Stimulated activated CD8-positive, alpha-beta memory T cell treated with anti-CD3 and anti-CD28 coated beads, Interleukin-4, amount 100 ng/mL, for 24 hours (primary cell): ENCODE measurements at places on chromosomes 3 and 15.

DNA sequence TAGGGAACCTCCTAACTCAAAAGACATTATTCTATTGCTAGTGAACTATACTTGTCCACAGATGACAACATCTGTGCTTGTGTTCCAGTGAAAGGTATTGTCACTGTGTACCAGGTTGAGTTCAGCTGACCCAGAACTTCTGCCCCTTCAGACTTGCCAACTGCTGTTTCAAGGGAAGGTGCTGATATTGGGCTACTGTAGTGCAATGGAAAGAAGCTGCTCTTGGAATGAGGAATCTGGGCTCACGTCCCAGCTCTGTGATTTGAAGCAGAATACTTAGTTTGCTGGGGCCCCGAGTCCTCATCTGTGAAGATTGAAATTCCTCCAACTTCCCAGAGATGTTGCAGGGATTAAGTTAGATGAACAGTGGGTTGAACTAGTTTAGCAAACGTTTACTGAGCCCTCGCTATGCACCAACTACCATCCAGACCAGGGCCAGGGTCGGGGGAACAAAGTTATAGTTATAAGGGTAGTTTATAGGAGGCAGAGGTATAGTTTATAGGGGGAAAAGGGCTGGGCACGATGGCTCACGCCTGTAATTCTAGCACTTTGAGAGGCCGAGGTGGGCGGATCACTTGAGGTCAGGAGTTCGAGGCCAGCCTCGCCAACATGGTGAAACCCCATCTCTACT, 15.9 kb upstream of the UMPS start:
- DNase-seq: no peak

DNA sequence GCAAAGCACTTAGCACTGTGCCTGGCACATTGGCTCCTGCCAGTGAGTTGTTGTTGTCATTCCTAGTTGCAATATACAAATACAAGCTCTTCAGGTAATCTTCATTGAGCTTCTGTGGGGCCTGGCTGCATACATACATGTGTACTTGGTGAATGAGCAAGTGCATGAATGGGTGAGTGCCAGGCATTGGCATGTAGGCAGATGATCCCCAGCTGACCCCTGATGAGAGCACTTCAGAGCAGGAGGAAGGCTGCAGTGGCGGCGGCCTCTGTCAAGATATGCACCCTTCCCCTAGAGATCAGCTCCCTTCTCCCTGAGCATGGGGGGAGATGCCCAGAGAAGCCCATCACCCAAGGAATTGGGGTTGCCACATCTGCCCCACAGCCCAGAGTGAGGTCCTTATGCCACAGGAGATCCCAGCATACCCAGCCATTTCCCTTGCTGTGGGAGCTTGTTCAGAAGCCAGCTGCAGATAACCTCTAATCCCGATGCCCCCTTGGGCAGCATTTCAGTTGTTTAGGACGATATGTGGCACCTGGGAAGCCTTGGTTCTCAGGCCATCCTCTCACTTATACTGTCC, 8.8 kb downstream of the CACNA2D3 start:
- no peak for DNase-seq

GRCh38 chr3:61803983-61804382, 242.6 kb downstream of the PTPRG start:
- no peak for DNase-seq

DNA sequence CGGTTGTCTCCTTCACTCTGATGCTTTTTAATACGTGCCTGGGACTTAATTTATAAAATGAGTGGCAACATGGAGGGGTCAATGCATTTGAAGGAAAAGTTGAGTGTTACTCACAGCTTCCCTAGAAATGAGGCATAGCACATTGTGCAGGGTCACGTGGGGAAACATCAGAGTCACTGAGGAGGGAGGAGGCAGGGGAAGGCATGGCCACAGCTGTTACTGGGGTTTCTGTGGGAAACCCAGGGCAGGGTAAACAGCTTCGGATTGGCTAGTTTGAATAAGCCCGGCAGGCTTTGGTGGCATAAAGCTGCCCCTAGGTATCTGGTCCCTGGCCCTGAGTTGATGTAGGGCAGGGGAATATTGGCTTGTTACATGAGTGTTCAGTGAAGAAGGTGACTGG, 98.9 kb upstream of the ST8SIA2 start:
- no peak for DNase-seq

DNA sequence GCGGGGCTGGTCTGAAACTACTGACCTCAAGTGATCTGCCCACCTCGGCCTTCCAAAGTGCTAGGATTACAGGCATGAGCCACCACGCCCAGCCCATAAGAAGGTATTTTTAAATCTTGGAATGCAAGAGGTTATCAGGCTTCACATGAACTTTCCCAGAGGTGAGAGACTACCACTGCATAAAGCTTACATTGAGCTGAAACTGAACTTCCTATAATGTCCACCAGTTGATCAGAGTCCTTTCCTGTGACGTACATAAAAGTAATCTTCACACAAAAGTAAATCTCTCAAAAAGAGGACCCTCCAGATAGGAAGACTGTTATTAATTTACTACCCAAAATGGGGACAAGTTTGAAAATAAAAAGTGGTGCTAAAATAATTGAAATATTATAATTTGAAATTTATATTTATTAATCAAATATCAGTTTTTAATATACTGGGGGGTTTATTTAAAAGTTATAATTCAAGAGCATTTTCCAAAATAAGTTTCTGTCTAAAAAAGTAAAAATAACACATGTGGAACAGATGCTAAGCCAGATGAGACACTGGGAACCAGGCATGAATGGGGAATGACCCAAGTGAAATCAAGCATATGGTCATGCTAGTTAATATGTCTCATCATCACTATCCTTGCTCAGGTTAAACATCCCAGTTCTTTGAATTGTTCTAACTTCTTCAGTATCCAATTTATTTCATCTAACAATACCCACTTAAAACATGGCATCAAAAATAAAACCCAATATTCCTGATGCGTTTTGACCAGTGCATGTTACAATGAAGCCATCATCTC, 269.9 kb upstream of the UBE2E2 start:
- no peak for DNase-seq
